ENCODE measurements at places on chromosomes 4 and X. TPM values are rescaled to one million over a fixed set of nuclear protein-coding genes. Genes with fewer than 3 reads are reported as not detected.

SOWAHB gene
- total RNA-seq: 0.05 TPM

NLGN3 gene
- 0.23 TPM for total RNA-seq

TBX22 gene
- total RNA-seq: not detected

TIGD4 gene
- total RNA-seq: 0.30 TPM

FAM184B gene
- total RNA-seq: 0.05 TPM

MAGEB10 gene
- total RNA-seq: not detected

BEX5 gene
- total RNA-seq: not detected

SLC25A31 gene
- total RNA-seq: not detected

CXorf49 gene
- not detected for total RNA-seq

CT45A10 gene
- total RNA-seq: not detected

EOLA2 gene
- total RNA-seq: 20.2 TPM

RAB40AL gene
- 0.30 TPM for total RNA-seq

FMR1NB gene
- not detected for total RNA-seq

MAGEB2 gene
- total RNA-seq: not detected

SYN1 gene
- under 0.01 TPM for total RNA-seq

ARMCX1 gene
- total RNA-seq: 32.0 TPM

FBXW7 gene
- total RNA-seq: 74.7 TPM

SH2D1A gene
- not detected for total RNA-seq

UNC5C gene
- total RNA-seq: not detected

GAB3 gene
- 3.5 TPM for total RNA-seq

CCDC158 gene
- total RNA-seq: under 0.01 TPM

RBMXL3 gene
- total RNA-seq: not detected

CITED1 gene
- 0.23 TPM for total RNA-seq

NOX1 gene
- not detected for total RNA-seq

SPANXC gene
- not detected for total RNA-seq

UGT2B11 gene
- not detected for total RNA-seq

SERPINA7 gene
- total RNA-seq: not detected

TRPC3 gene
- 0.30 TPM for total RNA-seq

USP17L27 gene
- total RNA-seq: not detected

SMIM43 gene
- total RNA-seq: 1.2 TPM

FRAS1 gene
- 3.9 TPM for total RNA-seq

CENPVL1 gene
- total RNA-seq: not detected

MTNR1A gene
- 0.23 TPM for total RNA-seq

MTTP gene
- 0.30 TPM for total RNA-seq

FRMD7 gene
- 0.05 TPM for total RNA-seq

FREM3 gene
- not detected for total RNA-seq

CT47B1 gene
- not detected for total RNA-seq

CT45A7 gene
- total RNA-seq: not detected

TMEM31 gene
- total RNA-seq: not detected

SLC7A11 gene
- 34.4 TPM for total RNA-seq

XAGE1B gene
- total RNA-seq: not detected

ANK2 gene
- 49.0 TPM for total RNA-seq

FAM156B gene
- total RNA-seq: 21.1 TPM

IBSP gene
- not detected for total RNA-seq

C4orf36 gene
- total RNA-seq: not detected

TMEM271 gene
- not detected for total RNA-seq

HSD17B13 gene
- total RNA-seq: 0.30 TPM

CORIN gene
- 0.23 TPM for total RNA-seq

USP26 gene
- not detected for total RNA-seq

CLDN34 gene
- not detected for total RNA-seq

NEUROG2 gene
- not detected for total RNA-seq

ING2 gene
- 10.7 TPM for total RNA-seq

IL21 gene
- not detected for total RNA-seq

MGST2 gene
- 10.4 TPM for total RNA-seq

RHOXF1 gene
- not detected for total RNA-seq
